ENCODE measurements at places on chromosomes 13 and 19.

GRCh38 chr13:111388851-111389500 lies 68.5 kb downstream of the TEX29 start:
- peak; percentile 32 for DNase-seq

DNA sequence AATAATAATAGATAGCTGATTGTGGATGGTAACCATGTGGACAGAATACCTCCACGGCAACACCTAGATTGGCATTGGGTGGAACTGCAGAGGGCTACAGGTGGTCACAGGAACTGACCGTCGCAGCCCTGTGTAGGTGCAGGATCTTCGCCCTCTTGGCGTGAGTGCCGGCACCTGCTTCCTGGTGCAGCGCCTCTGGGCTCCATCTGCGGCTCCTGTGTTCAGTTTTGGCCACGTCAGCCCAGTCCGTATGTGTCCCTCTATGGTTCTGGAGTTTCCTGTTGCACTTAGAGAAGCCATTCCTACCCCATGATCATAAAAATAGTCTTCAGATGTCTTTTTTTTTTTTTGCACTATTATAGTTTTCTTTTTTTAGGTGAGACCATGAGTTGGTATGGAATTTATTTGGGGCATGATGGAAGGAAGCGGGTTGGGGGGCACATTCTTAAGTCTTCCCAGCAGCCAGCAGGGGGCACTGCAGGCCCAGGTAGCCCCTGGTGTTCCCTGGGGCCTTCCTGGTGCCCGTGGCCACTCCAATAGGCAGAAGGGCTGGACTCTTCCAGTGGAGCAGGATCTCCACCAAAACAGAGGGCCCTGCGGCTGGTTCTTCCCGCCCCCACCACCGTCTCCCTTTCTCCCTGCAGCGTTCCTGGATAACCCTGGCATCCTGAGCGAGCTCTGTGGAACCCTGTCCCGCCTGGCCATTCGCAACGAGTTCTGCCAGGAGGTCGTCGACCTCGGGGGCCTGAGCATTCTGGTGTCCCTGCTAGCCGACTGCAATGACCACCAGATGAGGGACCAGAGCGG lies 10.1 kb upstream of the SLC25A42 start:
- DNase-seq, result peak; percentile 81

DNA sequence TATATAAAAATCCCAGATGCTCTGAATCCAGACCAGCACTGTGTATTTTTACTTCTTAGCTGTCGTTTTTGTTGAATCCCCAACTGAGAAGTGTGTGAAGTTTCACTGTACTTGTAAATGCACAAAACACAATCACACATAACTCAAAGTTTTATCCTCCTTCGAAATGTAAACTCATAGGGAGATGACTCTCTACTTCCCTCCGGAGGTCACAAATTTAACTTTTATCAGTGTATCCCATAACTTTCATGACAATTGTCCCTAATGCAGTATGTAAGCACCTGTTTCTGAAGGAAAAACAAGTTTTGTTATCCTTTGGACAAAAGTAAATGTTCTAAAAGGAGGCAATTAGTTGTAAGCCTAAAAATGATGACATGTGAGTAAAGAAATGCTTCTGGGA lies 665.0 kb upstream of the SLITRK6 start:
- no peak for DNase-seq

DNA sequence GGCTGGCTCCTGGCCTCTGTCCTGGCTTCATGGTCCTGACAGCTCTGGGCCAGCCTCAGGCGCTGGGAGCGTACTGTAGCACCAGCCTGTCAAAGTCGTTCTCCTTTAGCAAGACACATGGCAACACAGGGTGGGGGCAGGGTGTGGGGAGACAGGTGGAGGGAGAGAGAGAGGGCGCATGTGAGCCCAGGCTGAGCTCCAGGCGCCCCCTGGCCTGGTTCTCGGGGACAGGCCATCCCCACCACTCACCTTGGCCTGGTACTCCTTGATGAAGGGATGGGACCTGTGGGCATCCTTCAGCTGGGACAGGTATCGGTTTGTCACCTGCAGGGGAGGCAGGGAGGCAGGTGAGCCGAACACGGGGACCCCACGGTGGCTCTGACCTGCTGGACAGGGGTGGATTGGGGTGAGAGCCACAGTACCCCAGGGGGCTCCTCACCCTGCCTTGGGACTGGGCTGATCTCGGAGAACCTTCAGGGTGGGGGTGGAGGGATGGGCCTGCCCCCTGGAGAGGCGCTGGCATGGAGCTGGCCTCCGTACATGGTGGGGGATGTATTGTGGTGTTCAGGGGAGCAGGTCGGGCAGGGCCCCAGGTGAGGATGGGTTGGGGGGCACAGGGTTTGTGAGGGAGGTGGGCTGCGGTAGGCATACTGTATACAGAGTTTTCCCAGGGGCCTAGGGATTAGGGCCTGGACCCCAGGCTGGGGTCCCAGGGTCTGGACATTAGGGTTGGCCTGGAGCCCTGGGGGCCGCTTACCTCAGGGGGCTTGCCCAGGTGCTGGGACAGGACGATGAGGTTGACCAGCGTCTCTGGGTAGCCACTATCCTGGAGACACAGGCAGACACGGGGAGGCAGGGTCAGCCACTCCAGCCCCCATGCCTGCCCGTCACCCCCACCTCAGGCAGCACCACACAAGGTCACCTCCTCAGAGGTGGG lies 3.9 kb upstream of the CERS1 start:
- DNase-seq, result no peak

- no peak for DNase-seq
Measured at GRCh38 chr13:56561327-56561726, 579.4 kb upstream of the PRR20A start.

DNA sequence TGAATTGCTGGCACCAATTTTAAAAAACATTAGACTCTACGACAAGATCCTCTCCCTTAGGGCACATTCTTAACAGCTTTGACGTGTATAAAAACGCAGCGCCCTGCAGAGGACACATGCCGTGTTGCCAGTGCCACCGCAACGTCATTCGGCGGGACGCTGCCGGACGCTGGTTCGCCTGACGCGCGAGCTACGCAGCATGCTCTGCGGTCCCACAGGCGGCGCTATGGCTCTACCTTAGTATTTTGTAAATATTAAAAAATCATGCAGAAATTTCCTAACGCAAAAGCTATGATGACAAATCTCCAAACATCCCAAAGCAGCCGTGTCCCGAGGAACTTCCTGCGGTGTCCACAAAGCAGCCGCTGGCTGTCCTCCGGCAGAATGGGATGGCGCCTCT lies 4.2 kb upstream of the ADPRHL1 start:
- DNase-seq, result no peak

DNA sequence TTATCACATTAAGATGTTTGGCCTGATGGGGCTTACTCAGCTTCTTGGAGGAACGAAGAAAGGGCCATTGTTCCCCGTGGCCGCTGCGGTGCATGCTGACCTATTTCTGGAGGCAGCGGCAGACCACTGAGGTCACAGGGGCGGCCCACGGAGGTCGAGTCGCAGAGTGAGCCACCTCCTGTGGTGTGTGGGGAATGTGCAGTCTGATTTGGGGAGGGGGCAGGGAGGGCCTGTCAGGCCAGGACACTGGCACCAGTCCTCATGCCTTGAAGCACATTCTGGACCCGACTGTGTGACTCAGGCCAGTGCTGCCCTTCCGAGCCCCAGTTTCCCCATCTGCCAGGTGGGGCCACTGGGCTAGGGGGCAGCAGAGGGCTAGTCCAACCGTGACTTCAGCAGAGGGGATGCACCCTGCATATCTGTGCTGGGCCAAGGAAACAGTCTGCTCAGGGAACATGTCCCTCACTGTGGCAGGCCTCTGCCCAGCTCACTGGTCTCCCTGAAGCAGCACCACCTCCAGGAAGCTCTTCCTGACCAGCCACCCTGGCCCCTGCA lies 6.3 kb downstream of the SLC7A10 start:
- DNase-seq, result no peak

- no peak for DNase-seq
Measured at GRCh38 chr13:98399756-98400155, 177.2 kb downstream of the STK24 start.

DNA sequence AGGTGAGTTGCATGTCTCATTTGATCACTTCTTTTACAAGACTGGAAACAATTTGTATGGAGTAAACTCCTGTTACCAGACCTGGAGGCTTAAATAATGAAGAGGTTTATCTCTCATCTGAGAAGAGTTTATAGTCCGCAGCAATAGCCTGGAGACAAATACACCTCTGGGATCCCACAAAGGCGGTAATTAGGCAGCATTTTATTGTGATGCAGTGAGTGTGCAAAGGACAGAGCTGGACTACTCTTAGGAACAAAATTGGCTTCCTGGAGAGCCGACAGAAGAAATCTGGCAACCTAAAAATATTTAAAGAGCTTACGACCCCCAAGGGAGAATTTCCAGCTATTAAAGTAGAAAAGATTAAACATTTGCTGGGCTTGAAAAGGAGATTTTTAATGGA lies 11.8 kb upstream of the KATNAL1 start:
- no peak for DNase-seq

DNA sequence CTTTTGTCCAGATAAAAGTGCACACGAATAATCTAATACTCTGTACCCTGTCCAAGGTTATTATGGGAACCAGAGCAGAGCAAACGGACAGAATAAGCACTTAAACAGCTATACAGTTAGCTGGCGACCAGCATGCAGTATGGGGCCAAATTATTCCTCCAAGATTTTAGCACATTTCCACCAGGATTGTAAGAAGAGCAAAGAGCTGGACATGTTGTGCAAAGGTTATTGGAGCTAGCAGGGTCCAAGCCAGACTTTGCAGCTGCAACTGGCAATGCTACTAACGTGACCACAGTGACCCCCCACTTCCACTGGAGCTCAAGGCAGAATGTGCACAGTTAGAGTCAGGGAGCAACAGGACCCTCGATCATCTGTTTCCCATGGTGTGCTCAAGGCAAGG lies 89.9 kb downstream of the COL4A1 start:
- DNase-seq, result no peak

DNA sequence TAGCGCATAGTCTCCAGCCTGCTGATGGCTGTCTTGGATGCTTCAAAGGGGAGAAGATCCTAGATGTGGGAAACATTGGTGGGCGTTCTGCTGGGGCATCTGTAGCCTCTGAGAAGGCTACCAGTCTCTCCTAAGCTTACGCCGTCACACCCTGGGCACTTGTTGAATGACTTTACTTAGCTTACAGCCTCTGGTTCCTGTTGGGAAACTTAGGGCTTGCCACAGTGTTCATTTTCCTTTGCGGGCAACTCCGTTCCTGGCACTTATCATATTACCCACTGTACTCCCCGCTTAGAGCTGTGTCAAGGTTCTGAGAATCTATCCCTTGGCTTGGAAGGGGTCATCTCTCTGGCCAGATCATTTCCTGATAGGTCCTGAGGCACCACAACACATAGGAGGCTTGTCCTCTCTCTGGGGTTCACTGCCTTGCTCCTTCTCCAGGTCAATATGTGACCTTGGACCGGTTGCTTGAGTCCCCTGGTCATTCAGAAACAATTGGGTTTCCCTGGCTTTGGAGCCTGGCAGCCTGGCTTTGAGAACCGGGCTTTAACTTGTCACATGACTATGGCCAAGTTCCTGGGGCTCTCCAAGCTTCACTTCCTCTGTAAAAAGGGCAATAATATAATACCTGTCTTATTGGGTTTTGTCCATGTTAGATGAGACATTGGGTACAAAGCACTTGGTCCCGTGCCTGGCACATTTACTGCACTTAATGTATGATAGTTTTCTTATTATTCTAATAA lies 20.5 kb upstream of the ALOX5AP start:
- DNase-seq, result no peak

- DNase-seq, result no peak
Measured at GRCh38 chr13:50969691-50970090, 60.1 kb downstream of the RNASEH2B start.

DNA sequence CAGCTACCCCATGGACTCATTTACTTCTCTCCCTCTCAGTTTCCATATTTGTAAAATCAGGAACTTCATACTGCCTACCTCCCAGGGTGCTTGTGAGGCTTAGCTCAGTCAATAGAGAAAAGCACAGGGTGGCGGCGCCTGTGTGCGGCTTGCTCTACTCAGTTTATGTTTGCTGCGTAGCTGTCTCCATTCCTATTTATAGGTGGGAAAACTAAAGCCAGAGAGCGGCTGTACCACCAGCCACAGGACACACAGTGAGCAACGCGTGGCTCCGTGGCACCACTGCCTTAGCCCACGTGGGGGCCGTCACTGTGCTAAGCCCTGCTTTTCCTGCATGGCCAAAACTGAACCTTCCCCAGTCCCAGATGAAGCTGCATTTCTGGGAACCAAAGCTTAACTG lies 292.4 kb downstream of the TEX29 start:
- no peak for DNase-seq

DNA sequence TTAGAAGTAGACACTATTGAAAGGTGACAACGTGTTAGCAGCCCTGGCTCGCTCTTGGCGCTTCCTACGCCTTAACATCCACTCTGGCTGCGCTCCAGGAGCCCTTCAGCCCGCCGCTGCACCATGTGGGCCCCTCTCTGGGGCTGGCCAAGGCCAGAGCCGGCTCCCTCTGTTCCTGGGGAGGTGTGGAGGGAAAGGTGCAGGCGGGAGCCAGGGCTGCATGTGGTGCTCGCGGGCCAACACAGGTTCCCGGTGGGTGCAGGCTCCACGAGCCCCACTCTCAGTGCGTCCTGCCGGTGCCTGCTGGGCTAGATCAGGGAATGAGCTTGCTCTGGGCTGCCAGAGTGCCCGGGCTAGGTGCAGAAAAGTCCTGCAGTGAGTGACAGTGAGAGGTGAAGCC lies 1284.3 kb downstream of the OLFM4 start:
- no peak for DNase-seq

DNA sequence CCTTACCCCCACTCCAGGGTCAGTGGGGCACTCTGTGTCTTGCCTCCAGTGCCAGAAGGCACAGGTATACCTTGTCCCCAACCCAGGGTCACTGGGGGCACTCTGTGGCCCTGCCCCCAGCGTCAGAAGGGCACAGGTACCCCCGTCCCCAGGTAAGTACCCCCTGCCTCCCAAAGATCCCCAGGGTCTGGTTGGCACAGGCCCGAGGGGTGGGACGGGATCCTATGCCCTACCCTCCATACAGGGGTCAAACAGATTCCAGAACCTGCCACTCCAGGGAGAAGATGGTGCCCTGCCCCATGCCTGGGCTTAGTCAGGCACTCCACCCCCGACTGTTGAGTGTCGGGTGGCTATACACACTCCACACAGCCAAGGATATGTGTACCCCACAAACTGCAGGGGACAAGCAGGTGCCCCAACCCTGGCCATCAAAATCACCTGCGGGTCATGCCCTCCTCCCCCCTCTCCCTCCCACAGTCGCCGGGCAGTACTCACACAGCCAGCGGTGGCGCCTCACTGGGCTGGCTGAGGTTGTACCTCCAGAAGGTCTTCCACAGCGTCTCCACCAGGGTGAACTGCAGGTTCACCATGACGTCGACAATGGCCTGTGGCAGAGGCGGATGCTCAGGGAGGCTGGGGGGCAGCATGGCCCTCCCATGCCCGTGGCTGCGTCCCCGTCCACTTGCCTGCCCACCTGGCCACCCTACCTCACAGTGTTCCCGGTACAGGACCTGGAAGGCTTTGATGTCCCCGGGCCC lies 13.8 kb downstream of the DCAF15 start:
- DNase-seq, result no peak

- DNase-seq, result no peak
Measured at GRCh38 chr13:42964761-42965161, 27.3 kb downstream of the EPSTI1 start.

GRCh38 chr13:105914291-105915036 lies 621.0 kb downstream of the EFNB2 start:
- DNase-seq, result no peak

GRCh38 chr13:23867027-23867491 lies 22.1 kb downstream of the MIPEP start:
- no peak for DNase-seq
